Activated CD4-positive, alpha-beta memory T cell treated with anti-CD3 and anti-CD28 coated beads for 36 hours (primary cell): ENCODE measurements at places on chromosomes 3 and 15. TPM values are rescaled to one million over a fixed set of nuclear protein-coding genes. Genes with fewer than 3 reads are reported as not detected.

DNA sequence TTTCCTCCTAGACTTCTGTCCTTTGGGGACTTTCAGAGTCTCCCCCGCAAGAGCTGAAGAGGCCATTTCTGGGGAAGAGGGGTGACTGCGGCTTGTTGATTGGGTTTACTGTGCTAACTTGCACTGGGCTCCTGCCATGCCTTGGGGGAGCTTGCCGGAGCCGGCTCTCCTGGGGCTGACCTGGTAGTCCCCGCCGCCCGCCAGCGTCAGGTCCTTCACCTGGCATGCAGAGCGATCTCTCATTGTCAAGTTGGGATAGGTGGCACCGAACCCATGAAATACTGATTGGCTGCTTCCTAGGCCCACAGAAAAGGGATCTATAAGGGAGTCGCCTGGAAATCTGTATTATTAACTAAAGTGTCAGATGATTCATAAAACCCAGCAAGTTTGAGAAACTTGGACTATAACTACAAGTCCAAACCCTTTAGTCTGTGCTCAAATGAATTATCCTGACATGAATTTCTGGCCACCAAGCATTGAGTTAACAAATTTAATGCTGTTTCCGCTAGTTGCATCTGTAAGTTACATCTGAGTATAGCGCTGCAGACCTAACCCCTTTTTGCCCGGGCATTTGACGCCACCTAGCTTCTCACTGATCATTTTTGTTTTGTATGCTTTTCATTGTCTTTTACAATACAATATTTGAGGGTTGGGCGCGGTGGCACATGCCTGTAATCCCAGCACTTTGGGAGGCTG is 607 bp upstream of the IMP3 start:
- DNase-seq, result peak; percentile 78

CMTM7 gene
- total RNA-seq, result 47.1 TPM

- DNase-seq, result no peak
Measured at GRCh38 chr3:132253262-132253878, 63.8 kb upstream of the ACP3 start.

DNA sequence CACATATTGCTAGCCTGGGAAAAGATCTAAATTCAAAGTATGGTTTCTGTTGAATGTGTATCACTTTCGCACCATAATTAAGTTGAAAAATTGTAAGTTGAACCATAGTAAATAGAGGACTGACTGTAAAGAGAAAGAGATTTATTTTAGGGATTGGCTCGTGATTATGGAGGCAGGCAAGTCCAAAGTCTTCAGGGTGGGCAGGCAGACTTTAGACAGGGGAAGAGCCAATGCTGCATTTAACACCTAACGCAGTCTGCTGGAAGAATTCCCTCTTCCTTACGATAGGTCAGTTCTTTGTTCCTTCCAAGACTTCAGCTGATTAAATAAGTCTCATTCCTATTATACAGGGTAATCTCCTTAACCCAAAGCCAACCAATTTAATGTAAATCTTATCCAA is 15.8 kb downstream of the C3orf85 start:
- DNase-seq, result no peak

GOLGA8O gene
- not detected for total RNA-seq

- DNase-seq, result no peak
Measured at GRCh38 chr3:175065497-175065896, 206.4 kb downstream of the NAALADL2 start.

LIPH gene
- not detected for total RNA-seq

DNA sequence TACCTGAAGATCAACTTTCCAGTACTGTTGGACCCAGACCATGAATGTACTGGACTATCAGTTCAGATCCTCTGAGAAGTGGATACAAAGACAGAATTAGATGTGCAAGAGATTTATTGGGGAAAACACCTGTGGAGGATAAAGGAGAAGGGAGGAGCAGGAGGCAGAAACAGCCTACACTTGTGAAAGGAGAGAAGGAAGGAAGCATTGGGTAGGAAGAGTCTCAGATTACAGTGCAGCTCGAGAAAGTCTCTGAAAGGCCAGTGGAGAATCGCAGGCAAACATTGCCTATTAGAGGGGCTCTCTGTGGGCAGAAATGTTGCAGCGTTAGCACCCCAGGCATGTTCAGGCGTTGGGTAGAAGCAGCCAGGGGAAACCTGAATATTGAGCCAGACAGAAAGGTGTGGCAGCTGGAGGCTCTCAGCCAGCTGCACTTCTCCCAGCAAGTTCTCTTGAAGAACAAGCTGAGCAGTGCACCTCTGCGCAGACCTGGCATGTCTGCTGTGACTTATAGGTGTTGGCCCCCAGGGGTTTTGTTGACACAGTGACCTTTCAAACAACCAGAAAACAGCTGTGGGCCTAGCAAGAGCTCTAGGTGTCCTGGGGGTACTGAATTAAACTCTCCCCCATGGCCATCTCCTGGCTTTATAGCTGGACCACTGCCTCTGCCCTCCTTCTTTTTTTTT is 7.0 kb downstream of the CHST14 start:
- no peak for DNase-seq

DNA sequence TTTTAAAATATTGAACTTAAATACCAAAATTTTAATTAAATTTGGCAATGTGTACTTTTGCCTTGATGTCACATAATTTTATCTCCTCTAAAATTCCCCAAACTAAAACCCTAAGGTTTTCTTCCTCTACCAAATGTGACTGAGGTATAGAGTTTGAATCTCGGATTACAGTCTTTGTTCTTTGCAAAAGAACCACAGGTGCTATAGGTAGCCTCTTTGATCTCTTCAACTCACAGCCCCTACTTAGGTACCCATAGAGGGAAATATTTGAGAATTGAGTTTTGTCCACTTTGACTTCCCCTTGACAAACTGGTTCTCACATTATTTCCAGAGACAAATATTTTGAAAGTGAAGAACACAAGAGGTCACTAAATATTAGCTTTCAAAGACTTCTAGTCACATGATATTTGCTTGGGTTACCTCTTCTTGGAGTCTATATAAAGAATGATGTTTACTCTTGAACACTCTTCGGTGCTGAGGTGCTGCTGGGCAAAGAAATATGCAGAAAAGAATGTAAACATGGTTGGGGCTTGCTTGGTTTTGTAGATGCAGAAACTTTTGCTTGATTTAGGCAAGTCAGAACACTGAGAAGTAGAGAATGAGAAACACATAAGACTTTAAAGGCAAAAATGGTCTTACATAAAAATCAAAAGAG is 120.8 kb upstream of the MCTP2 start:
- DNase-seq, result no peak

GRCh38 chr15:59528429-59528828 is 83.2 kb upstream of the GCNT3 start:
- DNase-seq, result no peak

DNA sequence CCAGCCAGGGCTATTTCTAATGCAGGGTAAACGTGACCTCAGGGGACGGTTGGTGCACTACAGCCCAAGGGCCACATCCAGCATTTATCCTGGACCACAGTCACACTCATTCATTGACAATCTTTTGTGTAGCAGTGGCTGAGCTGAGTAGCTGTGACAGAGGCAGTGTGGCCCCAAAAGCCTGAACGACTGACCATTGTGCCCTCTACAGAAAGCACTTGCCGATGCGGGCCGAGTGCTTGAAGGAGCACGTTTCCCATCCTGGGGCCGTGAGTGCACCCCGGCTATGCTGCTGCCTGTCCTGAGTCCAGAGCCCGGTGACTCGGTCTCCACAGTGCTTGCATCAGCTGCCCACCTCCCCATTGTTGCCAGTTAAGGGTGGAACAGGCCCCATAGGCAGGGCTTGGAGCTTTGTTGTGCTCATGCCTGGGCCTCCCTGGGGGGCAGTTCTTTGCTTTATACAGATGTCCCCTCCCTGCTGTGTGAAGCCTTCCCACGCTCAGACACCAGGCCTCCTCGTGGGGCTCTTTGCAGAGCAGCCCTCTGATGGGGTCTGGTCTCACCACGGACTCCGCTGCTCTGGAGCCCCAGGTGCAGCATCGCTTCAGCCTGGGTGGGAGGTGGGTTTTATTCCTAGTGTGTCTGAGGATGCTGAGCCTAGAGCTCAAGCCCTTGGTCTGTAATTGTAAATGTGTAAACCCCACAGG is 13.0 kb upstream of the SNRPA1 start:
- peak; percentile 2 for DNase-seq

DNA sequence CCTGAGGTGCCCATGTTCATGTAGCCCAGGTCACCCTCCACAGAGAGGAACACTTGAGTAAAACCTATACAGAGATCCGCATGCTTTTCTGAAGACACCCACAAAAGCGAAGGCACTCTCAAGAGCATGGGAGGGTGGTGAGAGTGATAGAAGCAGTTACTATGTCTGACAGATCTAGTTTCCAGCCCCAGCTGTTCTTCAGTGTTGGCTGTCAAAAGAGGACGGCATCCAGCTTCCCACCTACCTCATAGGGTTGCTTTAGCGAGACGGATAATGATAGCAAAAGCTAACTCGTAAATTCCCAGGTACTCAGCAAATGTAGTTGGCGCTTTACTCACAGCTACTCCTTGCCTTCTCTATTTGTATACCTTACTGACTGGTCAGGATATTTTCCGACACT is 3.0 kb upstream of the MEX3B start:
- no peak for DNase-seq

CPB1 gene
- not detected for total RNA-seq

DNA sequence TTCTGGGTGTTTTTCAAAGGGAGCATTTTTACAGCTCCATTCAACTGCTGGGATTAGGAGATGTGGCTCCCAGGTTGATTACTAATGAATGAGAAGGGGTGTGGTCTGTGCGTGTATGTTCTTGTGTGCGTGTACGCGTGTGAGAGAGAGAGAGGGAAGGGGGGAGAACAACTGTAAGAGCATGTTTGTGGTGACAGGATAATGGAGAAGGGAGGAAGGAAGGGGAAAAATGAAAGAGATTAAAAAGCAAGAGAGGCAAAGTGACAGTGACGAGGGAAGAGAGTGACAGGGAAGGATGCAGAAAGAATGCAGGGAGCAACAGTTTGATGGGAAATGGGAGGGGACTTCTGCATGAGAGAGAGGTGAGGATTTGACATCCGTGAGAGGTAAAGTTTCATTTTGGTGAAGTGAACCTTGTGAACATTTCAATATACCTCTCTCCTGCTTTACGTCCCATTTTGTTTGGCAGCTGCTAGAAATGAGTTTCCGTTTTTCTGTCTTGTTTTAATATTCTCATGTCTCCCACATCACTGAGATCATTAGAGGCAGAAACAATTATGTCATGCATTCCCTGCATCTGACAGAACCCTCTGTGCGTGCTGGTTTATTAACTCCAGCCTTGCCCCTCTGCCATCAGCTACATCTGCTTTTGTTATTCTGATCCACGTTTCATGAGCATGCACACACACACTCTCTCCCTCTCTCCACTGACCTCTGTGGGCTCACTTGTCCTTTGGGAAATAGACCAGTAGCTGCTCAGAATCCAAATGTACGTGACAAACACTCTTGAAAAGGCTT is 161.6 kb downstream of the GAP43 start:
- no peak for DNase-seq
